ENCODE measurements at places on chromosomes 16 and 17.
A peak's percentile ranks its signal among the peaks of the same experiment; 100 is the strongest.

DNA sequence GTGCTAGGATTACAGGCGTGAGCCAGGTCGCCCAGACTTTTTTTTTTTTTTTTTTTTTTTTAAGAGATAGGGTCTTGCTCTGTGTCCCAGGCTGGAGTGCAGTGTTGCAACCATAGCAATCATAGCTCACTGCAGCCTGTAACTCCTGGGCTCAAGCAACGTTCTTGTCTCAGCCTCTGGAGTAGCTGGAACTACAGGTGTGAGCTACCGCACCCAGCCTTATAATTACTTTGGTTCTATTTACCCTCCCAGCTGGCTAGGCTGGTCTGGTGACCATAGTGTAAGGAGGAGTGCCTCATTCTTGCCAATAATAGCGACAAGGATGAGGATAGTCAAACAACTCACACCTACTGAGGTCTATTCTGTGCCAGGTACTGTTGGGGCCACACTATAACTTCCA, 39.6 kb upstream of the USP7 start:
- ATAC-seq: no peak

GRCh38 chr17:29205047-29205446, 24.8 kb upstream of the MYO18A start:
- ATAC-seq: no peak

DNA sequence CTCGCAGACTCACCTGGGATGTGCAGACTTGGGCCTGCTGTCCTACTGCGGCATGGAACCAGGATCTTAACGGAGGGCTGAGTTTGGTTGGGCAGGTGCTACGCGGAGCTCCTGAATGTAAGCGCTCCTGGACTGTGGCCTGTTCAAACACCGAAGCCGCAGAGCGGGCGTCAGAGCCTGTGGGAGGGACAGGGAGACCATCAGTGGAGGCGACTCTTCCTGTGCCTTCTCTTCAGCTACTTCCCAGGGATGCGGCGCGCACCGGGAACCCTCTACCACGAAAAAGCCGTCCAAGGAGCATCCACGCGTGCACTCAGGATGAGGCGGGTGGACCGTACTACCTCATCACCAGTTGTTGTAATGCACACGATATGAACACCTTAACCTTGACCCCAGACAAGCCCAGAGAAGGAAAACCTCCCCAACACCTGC, 2.0 kb downstream of the USP36 start:
- ATAC-seq: no peak

GRCh38 chr17:81250286-81251093, 11.4 kb downstream of the NDUFAF8 start:
- ATAC-seq: no peak

GRCh38 chr17:21677126-21677910, 15.0 kb upstream of the KCNJ18 start:
- no peak for ATAC-seq

- no peak for ATAC-seq
These were observed 7.5 kb upstream of the ALKBH5 start for GRCh38 chr17:18176176-18176575.

DNA sequence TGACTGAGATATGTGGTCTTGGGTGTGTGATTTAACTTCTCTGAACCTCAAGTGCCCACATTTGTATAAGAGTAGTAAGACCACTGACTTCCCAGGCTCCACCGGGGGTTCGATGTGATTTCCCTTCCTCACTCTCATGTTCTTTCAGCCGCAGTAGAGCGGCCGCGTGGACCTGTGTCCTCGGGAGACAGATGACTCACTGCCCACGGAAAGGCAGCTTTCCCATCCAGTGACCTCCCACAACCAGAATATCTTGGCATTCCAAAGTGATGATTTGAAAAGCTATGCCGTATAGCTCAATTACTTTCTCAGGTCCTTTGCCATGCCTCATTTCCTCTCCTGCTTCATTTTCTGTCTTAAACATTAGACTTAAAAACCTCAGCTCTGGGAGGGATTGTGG, 73.6 kb downstream of the IL21R start:
- peak; percentile 86 for ATAC-seq

DNA sequence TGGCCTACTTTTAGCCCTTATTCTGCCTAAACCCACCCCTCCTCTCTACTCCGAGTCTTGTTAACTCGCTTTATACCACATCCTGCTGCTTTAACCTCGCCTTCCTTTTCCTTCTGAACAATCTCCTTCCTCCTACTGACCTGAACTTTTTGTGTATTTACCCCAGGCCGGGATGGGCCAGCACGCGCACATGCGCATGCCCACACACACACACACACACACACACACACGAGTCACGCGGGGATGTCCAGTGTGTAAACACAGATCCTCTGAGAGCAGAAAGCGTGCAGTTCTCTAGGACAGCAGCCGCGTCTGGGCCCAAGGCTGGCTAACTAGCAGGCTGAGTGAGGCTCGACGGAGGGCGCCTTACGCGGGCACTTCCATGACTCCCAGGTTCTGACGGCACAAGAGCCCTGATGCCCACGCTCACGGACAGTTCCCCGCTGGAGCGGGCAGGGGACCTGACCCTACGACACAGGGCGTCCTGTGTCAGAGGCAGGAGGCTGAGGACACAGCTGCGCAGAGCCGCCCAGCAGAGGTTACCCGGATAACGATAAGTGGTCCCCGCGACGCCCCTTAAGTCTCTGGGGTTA, 610 bp downstream of the PIK3R5 start:
- ATAC-seq: no peak

DNA sequence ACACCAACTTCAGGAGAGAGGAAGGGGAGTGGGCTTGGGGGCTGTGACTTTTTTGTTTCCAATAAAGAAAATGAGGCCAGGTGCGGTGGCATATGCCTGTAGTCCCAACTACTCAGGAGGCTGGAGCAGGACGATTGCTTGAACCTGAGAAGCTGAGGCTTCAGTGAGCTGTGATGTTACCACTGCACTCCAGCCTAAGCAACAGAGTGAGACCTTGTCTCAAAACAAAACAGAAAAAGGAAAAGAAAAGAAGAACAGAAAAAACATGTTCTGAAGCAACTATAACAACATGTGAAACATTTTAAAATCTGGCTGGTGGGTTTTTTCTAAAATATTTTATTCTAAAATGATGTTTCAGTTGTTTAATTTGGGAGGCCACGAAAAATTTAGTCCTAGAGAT, 554.0 kb upstream of the ZFHX3 start:
- no peak for ATAC-seq

GRCh38 chr17:27256225-27257030, 37.5 kb upstream of the WSB1 start:
- ATAC-seq: no peak

DNA sequence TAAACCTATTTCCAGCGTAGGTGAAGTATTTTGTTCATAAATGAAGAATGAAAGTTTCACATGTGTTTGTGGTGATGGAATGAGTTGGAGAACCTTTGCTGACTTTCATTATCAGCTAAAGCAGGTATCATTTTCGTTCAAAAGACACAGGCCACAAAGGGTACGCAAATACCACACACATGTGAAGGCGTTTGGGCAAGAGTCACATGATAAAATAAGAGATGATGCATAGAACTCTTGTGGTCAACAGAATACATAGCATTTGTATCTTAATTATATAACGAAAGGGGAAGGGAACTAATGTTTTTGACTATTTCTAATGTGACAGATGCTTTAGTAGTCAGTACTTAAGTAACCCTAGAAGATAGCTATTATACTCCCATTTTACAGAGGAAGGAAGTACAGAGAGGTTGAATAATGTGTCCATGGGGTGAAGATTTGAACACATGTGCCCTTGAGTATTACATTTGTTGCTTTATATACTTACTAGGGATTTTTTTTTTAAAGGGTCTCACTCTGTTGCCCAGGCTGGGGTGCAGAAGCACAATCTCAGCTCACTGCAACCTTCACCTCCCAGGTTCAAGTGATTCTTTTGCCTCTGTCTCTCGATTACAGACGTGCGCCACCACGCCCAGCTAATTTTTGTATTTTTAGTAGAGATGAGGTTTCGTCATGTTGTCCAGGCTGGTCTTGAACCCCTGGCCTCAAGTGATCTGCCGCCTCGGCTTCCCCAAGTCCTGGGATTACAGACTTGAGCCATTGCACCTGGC, 4.8 kb downstream of the RPA1 start:
- ATAC-seq: no peak

- ATAC-seq: no peak
These were observed 23.0 kb downstream of the NLRC5 start for GRCh38 chr16:57012353-57012752.

DNA sequence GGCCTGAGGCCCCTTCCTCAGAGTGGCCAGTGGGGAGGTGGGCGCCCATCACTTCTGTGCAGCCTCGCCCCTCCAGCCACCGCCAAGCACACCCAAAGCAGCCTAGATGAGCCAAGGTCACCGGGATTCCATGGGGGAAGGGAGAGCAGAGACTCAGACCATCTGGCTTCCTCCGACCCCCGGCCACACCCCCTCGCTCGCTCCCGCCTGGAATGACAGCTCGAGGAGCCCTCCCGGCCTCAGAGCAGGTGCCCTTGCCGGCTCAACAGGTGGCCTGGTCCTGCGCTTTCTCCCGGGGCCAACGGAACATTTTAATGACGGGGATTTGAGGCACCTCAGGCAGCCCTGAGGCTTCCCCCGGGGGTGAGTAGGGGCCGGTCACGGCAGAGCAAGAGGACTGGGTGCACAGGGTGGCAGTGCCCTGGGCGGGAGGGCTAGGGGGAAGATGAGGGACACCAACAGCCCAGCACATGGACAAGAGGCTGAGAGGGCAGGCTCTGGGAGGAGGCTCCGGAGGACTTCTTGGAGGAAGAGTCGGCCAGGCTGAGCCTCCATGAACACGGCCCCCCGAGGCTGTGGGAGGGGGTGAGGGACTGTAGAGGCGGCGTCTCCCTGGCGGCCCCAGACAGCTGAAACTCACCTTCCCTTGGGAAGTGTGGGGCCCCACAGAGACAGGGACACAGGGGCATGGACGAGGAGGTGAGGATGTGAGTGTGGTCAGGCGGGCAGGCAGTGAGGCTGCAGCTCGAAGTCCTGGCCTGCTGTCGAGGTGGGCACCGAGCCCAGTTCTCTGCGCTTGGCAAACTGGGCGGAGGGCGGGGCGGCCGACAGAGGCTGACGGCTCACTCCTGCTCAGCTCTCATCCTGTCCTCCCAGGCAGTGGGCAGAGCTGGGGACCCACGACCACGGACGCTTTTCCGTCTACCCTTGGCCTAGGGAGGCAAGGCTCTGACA, 12.5 kb upstream of the C1QTNF8 start:
- peak; percentile 32 for ATAC-seq

GRCh38 chr17:47973541-47973940, 2.6 kb downstream of the CDK5RAP3 start:
- ATAC-seq: no peak

DNA sequence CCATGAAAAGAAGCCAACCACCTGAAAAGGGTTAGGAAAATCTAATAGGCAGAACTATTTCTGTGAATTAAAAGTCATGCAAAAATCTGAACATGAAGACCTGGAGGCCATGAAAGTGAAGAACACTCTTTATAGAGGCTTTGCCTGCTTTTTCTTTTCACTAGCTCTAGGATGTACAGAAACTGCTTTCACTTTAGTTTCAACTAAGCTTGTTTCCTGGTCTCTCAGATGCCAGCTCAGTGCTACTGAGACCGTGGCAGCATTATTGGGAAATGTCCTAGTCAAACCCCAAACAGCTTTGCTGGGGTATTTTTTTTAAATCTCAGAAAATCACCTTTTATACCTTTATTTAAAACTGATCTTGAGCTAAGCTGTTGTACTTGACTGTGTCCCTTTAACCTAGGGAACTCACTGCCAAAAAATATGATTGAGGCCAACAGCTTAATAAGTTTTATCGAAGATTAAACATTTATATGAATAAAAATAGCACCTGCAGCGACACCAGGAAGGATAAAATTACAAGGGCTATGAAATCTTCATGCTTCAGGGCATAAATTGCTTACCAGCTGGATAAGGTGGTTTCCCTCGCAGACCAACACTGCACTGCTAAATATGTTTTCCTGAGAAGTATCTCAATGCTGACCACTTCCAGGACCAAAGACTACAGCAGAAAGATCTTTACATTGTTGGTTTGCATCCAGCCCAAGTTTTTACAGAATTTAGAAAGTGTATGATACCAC, 621.8 kb upstream of the ZFHX3 start:
- no peak for ATAC-seq

DNA sequence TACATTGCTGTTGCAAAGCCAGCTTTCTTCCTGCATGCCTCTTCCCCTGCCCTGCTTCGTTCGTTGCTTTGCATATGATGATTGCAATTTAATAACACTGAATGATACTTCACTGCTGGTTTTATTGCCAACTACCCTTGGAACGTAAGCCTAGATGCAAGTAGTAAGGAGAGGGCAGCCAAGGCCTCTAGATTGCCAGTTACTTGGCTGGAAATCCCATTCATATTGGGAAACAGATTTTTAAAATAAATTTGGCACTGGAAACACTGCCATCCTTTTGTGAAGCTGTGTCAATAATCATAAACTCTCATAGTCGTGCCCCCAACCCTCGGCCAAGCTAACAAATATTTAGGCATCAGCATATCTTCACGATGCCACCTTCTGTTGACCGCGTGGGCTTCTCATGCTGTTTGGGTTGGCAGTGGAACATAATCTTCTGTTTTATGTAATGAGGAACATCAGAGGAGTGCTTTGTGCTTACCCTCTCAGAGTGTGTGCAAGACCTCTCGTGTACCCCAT, 86.5 kb downstream of the MAP2K6 start:
- no peak for ATAC-seq

- no peak for ATAC-seq
These were observed 10.6 kb downstream of the PHF12 start for GRCh38 chr17:28940675-28941074.

DNA sequence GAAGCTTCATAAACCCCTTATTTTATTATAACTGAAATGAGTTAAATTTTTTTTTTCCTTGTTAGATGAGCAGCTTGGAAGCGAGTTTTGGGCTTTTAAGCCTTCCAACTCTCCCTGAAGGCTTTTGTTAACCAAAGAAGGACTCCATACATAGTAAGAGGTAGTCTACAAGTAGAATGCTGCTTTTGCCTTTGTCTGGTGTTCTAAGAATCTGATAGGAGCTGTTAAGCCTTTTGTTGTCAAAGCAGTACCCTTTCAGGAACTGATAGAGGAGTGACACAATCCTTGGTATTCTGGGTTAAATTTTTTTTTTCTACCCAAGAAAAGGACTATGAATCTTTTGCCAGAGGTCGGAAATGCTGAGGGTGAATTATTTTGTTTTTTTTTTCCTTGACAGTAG, 26.1 kb downstream of the MAP2K4 start:
- ATAC-seq: no peak

DNA sequence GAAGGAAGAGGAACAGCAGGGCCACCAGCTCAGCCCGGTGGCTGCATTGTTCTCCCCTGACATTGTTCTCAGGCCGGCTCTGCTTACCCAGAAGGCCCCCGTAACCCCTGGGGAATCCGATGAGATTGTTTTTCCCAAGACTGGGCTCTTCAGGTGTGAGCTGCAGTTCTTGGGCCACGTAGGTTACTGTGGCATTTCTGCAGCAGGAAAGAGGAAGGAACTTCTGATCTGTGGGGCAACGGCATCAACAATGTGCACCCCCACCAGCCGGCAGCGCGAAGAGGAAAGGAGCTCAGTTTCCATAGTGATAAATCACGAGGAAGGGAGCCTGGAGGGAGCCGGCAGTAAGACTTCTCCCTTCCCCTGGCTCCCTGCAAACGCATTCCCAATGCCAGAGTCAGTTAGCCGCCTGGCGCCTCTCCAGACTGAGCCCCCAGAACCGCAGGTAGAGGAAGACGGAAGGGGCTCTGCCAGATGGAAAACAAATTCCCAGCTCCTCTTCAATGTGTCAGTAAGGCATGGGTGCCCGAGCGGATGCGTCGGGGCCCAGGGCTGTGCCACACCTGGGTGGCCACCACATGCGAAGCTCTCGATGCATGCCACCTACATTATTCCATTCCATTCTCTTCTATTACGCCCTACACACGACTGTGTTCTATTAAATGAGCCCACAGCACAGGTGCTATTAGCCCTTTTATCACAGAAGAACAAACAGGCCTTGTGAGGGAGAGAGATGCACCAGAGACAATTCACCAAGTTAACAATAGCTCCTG, 21.5 kb upstream of the PECAM1 start:
- ATAC-seq: no peak

- no peak for ATAC-seq
These were observed 23.3 kb downstream of the GPR179 start for GRCh38 chr17:38320482-38320881.

All from SK-N-SH treated with all-trans-retinoic acid at 6 μM for 48 hours (cell line).